ENCODE measurements at places on chromosomes 2 and 18. TPM values are rescaled to one million over a fixed set of nuclear protein-coding genes. Genes with fewer than 3 reads are reported as not detected.

- H3K27ac ChIP-seq, result no peak overlapping the region
- peaks cover 7% of the 10 kb centered on the region for H3K4me1 ChIP-seq
Observed at GRCh38 chr2:218264773-218265561, 4.2 kb downstream of the GPBAR1 start.

- no peak overlapping the region for H3K4me3 ChIP-seq
- H3K27me3 ChIP-seq, result no peaks in the 10 kb centered on the region
- no peak for DNase-seq
- no peaks in the 10 kb centered on the region for H3K4me1 ChIP-seq
Observed at GRCh38 chr2:137797641-137798040, 166.6 kb upstream of the HNMT start.

GRCh38 chr2:10057231-10058107 is 14.1 kb downstream of the KLF11 start:
- DNase-seq, result no peak
- H3K27ac ChIP-seq, result no peak overlapping the region
- H3K4me3 ChIP-seq, result no peak overlapping the region

RAB17 gene
- not detected for polyA plus RNA-seq

DPP10 gene
- not detected for polyA plus RNA-seq

DNER gene
- not detected for polyA plus RNA-seq

CLK1 gene
- polyA plus RNA-seq, result 51.9 TPM

WNT6 gene
- not detected for polyA plus RNA-seq

AOX1 gene
- polyA plus RNA-seq, result not detected

All from CD4-positive, alpha-beta memory T cell (primary cell).